ENCODE measurements at places on chromosomes 16 and 17.

DNA sequence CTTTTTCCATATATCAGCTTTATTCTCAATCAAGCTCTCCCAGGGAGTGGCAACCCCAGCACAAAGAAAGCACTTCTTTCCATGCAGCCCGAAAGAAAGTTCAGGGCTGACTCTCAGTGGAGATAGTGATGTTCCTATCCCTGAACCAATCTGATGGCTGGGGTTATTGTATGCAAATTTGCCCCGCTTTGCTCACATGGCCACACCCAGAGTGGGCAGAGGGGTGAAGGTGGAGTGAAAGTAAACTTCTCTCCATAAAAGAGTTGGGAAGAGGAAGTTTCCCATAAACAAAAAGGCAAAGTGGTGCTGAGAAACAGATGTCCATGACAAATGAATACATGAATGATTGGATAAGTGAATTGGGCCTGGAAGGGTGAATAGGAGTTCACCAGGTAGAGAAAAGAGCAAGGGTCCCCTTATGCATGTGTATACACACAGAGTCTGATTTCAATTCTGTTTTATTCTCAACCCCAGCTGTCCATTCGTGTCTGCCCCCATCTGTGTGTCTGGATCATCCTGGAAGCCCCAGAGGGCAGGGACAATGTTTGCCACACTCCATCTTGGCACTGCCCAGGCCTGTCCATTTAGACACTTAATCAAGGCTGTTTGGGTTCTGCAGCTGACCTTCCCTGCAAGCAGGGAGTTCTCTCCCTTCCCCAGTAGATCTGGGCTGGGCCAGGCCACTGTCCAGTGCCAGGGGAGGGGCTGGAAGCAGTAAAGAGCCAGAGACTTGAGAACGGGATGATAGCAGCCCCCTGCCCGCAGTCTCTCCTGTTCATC, 14.1 kb upstream of the NGFR start:
- no peak for DNase-seq

DNA sequence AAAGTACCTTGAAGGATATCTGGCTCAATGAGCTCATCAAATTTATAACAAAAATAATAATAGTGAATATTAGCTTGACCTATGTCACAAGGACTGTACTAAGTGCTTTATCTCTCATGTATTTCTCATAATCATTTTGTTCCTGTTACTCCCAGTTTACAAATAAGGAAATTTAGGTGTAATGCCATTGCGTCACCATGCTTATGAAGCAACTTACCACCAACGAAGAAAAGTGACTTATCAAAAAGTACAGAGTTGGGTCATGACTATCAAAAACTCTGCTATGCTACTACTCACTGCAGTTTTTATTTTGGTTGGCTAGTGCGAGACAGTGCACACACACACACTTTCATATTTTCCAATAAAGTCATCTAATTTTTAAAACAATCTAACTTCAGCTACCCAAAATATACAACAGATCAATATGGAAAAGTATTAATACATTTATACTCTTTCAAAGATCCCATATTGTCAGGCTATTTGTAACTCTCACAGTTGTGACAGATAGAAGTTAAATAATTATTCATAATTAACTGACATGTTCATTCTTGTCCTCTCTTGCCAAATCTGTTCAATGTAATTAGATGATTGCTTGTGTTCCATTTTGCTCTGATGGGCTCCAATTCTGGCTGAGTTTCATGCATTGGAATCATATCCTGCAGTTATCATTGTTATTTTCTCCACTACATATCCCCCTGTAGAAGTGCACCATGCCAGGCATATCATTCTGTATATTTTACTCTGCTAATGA, 119.4 kb downstream of the KCNJ2 start:
- DNase-seq: no peak

GRCh38 chr17:82926716-82927115, 86.9 kb upstream of the ZNF750 start:
- DNase-seq: no peak

GRCh38 chr16:89827383-89828198, 684 bp upstream of the SPIRE2 start:
- no peak for DNase-seq

- no peak for DNase-seq
Measured at GRCh38 chr16:20899071-20899470, 1.1 kb downstream of the DCUN1D3 start.

DNA sequence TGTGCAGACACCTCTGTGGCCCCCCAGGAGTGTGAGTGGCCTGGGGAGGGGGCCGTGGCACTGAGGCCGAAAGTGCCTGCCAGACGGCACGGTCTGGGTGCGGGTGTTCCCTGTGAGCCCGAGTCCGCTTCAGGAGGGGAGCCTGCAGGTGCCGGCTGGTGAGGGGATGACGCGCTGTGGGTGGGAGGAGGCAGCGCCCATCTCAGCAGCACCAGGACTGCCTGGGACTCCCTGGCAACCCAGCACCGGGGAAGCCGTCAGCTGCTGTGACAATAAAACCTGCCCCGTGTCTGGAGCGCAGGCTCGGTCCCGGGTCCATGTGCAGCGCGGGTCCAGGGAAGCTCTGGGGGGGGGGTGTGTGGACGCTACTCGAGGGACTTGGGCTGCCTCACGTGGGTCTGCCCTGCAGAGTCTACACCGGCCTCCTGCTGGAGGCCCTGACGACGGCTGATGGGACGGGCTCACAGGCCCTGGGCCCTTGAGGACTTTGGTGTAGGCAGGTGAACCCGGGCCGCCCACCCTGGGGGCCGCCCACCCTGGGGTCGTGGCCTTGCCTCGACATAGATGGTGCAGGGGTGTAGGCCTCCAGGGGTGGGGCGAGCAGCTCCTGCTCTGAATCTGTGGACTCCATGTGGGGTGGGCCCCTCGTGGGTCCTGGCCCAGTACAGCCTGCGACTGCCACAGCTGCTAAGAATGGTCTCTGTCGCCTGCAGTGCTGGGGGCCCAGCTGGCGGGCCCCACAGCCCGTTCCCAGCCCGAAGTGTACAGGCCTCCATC, 5.9 kb upstream of the RAB40C start:
- no peak for DNase-seq

GRCh38 chr16:49562228-49562627, 188.6 kb downstream of the C16orf78 start:
- no peak for DNase-seq

DNA sequence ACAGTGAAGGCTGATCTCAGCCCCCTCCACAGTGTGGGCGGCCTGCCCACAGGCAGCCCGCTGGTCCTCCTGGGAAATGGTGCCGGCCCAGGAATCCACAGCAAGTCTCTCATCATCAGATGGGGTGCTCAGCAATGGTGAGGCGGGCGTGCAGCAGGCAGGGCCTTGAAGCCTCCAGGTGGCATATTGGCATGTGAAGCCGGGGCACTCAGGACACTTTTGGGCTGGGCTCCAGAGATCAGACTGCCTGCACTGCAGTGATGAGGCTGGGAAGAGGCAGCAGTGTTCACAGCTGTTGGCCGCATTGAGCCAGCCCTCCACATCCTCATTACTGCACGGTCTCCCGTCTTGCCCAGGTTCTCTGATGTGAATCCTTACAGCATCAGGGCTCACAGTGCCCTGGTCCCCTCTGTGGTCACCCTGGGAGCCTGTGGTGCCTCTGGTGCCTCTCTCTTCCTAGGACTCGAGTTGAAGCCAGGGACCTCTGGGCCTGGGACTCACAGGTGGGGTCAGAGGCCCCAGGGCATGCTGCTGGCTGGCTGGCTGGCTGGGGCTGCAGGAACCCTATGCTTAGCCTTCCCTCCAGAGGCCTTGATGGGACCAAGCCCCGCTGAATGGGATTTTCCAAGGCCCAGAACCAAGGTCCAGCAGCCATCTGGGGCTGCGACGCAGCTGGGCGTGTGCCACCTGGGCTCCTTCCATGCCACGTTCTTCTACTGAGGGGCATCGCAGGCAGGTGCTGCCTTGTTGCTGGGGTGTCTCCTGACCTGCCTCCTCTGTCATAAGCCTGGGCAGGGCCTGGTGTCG, 48.6 kb downstream of the TNFRSF13B start:
- no peak for DNase-seq

DNA sequence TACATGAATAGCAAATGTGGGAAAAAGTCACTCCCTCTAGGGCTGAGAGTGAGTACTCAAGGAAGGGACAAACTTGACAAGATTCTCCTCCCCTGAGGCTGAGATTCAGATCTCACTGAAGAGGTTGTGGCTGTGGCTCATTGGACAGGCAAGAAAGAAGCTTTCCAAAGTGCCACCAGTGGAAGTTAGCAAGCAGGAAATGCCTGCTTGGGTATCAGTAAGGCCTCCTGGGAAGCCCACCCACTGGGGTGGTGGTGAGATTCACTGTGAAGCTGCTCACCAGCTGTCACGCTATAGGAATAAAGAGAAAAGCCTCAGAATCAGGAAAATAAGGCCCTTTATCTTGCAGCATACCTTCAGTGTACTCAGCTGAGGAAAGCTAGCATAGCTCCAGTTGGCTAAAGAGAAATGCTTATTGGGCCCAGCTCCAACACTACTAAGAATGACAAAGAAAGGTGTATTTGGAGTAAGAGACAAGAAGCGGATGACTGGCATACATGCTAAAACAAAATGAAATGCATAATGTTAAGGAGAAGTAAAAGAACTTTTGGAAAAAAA, 274.4 kb upstream of the TOM1L1 start:
- no peak for DNase-seq

GRCh38 chr17:40548982-40549685, 16.1 kb downstream of the CCR7 start:
- DNase-seq: no peak

GRCh38 chr17:41863074-41863848, 2.0 kb downstream of the KLHL11 start:
- no peak for DNase-seq

- no peak for DNase-seq
Measured at GRCh38 chr17:45867171-45867570, 22.5 kb downstream of the SPPL2C start.

DNA sequence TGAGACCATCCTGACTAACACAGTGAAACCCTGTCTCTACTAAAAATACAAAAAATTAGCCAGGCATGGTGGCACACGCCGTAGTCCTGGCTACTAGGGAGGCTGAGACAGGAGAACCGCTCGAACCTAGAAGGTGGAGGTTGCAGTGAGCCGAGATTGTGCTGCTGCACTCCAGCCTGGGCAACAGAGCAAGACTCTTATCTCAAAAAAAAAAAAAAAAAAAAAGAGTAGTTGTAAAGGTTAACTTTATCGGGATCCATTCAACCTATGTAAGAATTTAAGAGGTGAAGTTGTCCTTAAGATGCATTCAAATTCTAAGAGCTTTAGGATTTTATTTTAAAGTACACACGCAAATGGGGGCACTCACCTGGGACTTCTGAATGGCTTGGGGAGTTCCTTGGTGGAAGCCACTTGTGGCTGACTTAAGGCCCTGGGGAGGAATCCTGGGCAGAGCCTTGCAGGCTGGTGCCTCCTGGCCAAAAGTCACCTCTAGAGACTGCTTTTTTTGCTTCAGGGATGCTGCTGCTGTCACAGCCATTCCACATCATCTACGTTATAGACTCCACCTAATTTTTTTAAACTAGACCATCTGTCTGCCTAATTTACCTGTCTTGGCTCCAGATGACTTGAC, 3.3 kb downstream of the CTCF start:
- DNase-seq: no peak

- no peak for DNase-seq
Measured at GRCh38 chr16:14346278-14347142, 275.4 kb downstream of the MRTFB start.

- DNase-seq: no peak
Measured at GRCh38 chr16:87246269-87247065, 70.7 kb downstream of the C16orf95 start.

GRCh38 chr16:81702506-81702905, 76.6 kb upstream of the PLCG2 start:
- DNase-seq: no peak

GRCh38 chr16:8858994-8859912, 9.6 kb downstream of the CARHSP1 start:
- DNase-seq: no peak

- DNase-seq: no peak
Measured at GRCh38 chr17:66025551-66025950, 166.4 kb downstream of the CEP112 start.

DNA sequence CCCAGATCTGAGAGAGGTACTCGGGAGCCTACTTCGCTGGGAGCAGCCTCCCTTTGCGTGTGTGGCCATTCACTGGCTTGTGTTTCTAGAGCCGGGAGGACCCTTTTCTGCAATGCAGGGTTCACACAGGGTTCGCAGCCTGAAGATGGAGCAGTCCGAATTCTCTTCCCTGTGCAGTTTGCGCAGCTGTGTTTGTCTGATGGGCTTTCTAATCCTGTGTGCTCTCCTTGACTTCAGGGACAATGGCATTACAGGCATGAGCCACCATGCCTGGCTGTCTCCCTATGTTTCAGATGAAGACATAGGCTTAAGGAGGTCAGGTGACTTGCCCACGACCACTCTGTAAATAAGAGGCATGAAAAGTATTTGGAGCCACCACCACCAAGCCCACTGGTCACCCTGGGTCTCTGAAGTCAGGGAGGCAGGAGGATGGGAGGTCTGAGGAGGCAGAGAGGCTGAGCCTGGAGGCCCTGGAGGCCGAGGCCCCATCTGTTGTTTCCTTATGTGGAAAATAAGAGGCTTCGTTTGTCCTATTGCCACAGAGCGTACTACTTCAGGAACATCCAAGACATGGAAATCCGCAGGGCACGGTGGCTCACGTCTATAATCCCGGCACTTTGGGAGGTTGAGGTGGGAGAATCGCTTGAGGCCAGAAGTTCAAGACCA, 5.0 kb upstream of the STH start:
- DNase-seq: no peak

- DNase-seq: no peak
Measured at GRCh38 chr16:84532855-84533486, 28.5 kb upstream of the MEAK7 start.

- DNase-seq: no peak
Measured at GRCh38 chr17:38730526-38731379, 612 bp downstream of the CISD3 start.

- DNase-seq: no peak
Measured at GRCh38 chr17:16920628-16921020, 51.3 kb downstream of the TNFRSF13B start.

GRCh38 chr17:1759529-1759928, 2.3 kb upstream of the SERPINF1 start:
- DNase-seq: no peak

GRCh38 chr17:19487024-19487600, 46.5 kb upstream of the SLC47A1 start:
- no peak for DNase-seq

DNA sequence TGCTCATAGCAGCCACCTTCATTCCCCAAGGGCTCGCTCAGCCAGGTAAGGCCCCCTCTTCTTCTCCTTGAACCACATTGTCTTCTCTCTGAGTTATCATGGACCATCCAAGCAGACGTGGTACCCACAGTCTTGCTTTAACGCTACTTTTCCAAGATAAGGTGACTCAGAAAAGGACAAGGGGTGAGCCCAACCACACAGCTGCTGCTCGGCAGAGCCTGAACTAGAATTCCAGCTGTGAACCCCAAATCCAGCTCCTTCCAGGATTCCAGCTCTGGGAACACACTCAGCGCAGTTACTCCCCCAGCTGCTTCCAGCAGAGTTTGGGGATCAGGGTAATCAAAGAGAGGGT, 272 bp downstream of the CCL2 start:
- no peak for DNase-seq

GRCh38 chr16:86297391-86297790, 212.9 kb upstream of the FOXF1 start:
- DNase-seq: no peak

GRCh38 chr16:4613636-4614570, 785 bp downstream of the UBALD1 start:
- DNase-seq: no peak
